ENCODE measurements at places on chromosomes 2 and 18. TPM values are rescaled to one million over a fixed set of nuclear protein-coding genes. Genes with fewer than 3 reads are reported as not detected.

Gene CRYBA2
- not detected for total RNA-seq

Gene SIGLEC15
- not detected for total RNA-seq

Gene CAPG
- 213 TPM for total RNA-seq

Gene VIT
- total RNA-seq: not detected

Gene TLX2
- not detected for total RNA-seq

Gene IL36RN
- not detected for total RNA-seq

Gene ITM2C
- total RNA-seq: 117 TPM

Gene ITGAV
- total RNA-seq: 2.6 TPM

Gene MOCOS
- 0.42 TPM for total RNA-seq

Gene ERFE
- not detected for total RNA-seq

Gene ANKRD30B
- not detected for total RNA-seq

Gene ACVR1
- total RNA-seq: 4.6 TPM

GRCh38 chr2:22110244-22110651 lies 986.5 kb downstream of the TDRD15 start:
- H3K4me1 ChIP-seq: no peaks in the 10 kb centered on the region
- no peaks in the 10 kb centered on the region for H3K27me3 ChIP-seq
- H3K36me3 ChIP-seq: no peaks in the 10 kb centered on the region
- H3K4me3 ChIP-seq: no peak overlapping the region
- no peak for DNase-seq
- no peak overlapping the region for H3K27ac ChIP-seq

GRCh38 chr2:184270660-184271059 lies 327.7 kb upstream of the ZNF804A start:
- no peaks in the 10 kb centered on the region for H3K36me3 ChIP-seq
- no peak overlapping the region for H3K4me3 ChIP-seq
- H3K27me3 ChIP-seq: no peaks in the 10 kb centered on the region
- H3K27ac ChIP-seq: no peak overlapping the region
- H3K4me1 ChIP-seq: no peaks in the 10 kb centered on the region

DNA sequence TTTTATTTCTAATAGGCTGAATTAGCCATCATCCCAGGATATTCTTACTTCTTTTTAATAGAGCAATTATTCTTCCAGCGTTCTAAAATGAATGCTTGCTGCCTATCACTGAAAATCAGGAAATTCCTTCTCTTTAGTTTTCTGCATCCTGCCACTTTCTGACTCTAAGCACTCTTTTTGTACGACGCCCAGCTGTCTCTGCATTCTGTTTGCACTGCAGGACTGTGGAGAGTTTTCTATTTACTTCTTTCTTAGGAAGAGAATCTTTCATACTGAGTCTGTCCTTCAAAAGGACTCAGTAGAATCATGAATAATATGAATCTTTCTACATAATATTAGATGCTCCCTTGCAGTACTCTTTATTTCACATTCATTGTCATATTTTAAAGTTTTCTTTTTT lies 360.4 kb upstream of the DSEL start:
- no peak for DNase-seq
- no peak overlapping the region for H3K4me3 ChIP-seq
- no peak overlapping the region for H3K27ac ChIP-seq
- H3K4me1 ChIP-seq: no peaks in the 10 kb centered on the region
- no peaks in the 10 kb centered on the region for H3K36me3 ChIP-seq

GRCh38 chr2:69221960-69222751 lies 164.9 kb downstream of the GFPT1 start:
- no peaks in the 10 kb centered on the region for H3K36me3 ChIP-seq
- H3K4me3 ChIP-seq: no peak overlapping the region
- peaks cover 8% of the 10 kb centered on the region for H3K27me3 ChIP-seq
- no peaks in the 10 kb centered on the region for H3K4me1 ChIP-seq

GRCh38 chr2:85661139-85661858 lies 6.7 kb downstream of the SFTPB start:
- H3K27ac ChIP-seq: no peak overlapping the region
- H3K4me3 ChIP-seq: no peak overlapping the region
- no peaks in the 10 kb centered on the region for H3K27me3 ChIP-seq
- no peak for DNase-seq
- H3K36me3 ChIP-seq: peaks cover 15% of the 10 kb centered on the region
- no peaks in the 10 kb centered on the region for H3K4me1 ChIP-seq

GRCh38 chr2:56464613-56465012 lies 280.8 kb downstream of the CCDC85A start:
- H3K4me1 ChIP-seq: no peaks in the 10 kb centered on the region
- H3K4me3 ChIP-seq: no peak overlapping the region

DNA sequence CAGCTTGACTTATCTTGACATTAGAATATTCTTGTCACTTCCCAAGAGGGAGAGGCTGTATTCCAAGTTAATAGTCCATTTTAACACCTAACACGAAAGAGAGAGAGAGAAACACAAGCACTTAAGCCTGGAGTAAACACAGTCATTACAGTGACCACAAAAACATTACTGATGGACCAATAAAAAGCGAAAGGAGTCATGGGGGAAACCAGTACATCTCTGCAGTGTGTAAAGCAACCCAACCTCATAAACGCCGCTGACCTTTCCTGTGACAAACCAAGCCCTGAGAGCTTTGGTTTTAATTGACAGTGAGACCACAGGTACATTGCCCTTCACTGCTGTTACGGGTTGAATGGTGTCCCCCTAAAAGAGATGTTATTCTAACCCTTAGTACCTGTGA lies 78.3 kb downstream of the SMAD4 start:
- DNase-seq: no peak
- H3K4me1 ChIP-seq: peaks cover 13% of the 10 kb centered on the region
- no peaks in the 10 kb centered on the region for H3K27me3 ChIP-seq
- no peak overlapping the region for H3K27ac ChIP-seq
- H3K4me3 ChIP-seq: no peak overlapping the region

GRCh38 chr2:136209561-136210454 lies 91.9 kb upstream of the CXCR4 start:
- peaks cover 4% of the 10 kb centered on the region for H3K36me3 ChIP-seq
- peak overlapping the region; percentile 97 for H3K27ac ChIP-seq

DNA sequence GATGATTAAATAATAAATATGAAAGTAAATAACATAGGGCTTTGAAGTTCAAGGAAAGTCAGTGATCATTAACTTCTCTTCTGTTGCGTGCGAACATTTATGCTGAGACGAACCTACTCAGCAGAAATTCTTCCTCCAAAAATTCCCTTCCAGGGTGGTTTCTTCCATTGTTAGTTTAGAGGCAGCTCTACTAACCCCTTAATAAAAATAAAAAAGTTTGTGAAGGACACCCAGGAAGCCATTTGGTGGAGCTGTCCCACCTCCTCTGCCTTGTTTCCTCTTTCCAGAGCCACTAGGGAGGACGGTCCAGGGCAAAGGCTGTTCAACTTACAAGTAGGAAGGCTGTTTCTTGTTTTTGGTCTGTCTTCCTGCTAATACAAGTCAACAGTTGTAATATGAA lies 2.1 kb upstream of the SMAD2 start:
- no peaks in the 10 kb centered on the region for H3K36me3 ChIP-seq
- H3K27ac ChIP-seq: no peak overlapping the region
- peaks cover 26% of the 10 kb centered on the region for H3K4me1 ChIP-seq
- no peak for DNase-seq

GRCh38 chr2:55976681-55977080 lies 53.1 kb upstream of the EFEMP1 start:
- DNase-seq: no peak
- H3K4me3 ChIP-seq: no peak overlapping the region
- no peaks in the 10 kb centered on the region for H3K36me3 ChIP-seq
- H3K27ac ChIP-seq: no peak overlapping the region
- H3K4me1 ChIP-seq: no peaks in the 10 kb centered on the region

- H3K27ac ChIP-seq: peak overlapping the region; percentile 77
- H3K36me3 ChIP-seq: peaks cover 3% of the 10 kb centered on the region
- peaks cover 57% of the 10 kb centered on the region for H3K4me1 ChIP-seq
- H3K27me3 ChIP-seq: no peaks in the 10 kb centered on the region
- H3K4me3 ChIP-seq: peak overlapping the region; percentile 67
These were observed 66.3 kb upstream of the GPR45 start for GRCh38 chr2:105175231-105175630.

DNA sequence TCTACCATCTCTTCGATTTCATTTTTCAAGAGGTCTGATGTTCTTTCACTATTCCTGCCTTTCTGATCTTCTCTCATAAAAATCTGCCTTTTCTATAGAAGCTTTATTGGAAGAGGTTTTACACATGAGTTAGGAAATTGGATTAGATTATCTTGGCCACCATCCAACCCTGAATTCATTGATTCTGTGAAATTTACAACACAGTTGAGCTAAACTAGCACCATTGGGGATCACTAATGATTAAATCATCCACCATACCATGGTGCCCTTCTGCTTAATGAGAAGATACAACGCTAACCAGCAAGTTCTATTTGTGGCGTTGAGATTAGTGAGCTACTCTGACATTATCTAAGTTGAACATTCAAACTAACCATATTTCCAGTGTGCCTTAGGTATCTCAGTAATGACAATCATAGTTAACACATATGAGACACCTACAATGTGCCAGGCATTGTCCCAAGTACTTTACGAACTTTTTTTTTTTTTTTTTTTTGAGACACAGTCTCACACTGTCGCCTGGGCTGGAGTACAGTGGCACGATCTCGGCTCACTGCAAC lies 17.3 kb upstream of the LBH start:
- no peak overlapping the region for H3K4me3 ChIP-seq
- DNase-seq: no peak
- H3K4me1 ChIP-seq: peaks cover 33% of the 10 kb centered on the region
- H3K27ac ChIP-seq: no peak overlapping the region
- H3K36me3 ChIP-seq: no peaks in the 10 kb centered on the region
- H3K27me3 ChIP-seq: no peaks in the 10 kb centered on the region

DNA sequence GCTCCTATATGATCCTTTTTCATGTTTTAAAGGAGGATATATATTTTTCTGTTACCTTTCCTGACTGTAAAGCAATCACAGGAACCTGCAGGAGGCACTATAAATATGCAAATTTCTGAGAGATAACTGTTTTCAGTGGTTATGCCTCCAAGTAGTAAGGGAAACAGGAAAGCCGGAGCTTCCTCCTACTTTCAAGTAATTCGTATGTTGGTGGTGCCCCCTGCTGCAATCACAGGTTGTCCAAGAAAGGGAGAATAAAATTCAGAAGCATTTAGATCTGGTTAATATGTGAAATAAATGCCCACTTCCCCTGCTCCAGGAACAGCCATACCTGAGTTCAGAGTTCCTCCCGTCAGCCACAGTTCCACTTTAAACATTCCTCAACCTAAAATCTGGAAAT lies 12.0 kb upstream of the BCL11A start:
- DNase-seq: no peak
- H3K27ac ChIP-seq: no peak overlapping the region
- H3K27me3 ChIP-seq: peaks cover 5% of the 10 kb centered on the region

- H3K27ac ChIP-seq: no peak overlapping the region
- peaks cover 12% of the 10 kb centered on the region for H3K27me3 ChIP-seq
- H3K4me3 ChIP-seq: no peak overlapping the region
- no peak for DNase-seq
- H3K36me3 ChIP-seq: no peaks in the 10 kb centered on the region
These were observed 53.7 kb downstream of the ZBTB7C start for GRCh38 chr18:48355276-48356115.

- no peak overlapping the region for H3K4me3 ChIP-seq
- DNase-seq: no peak
- peaks cover 4% of the 10 kb centered on the region for H3K4me1 ChIP-seq
- no peaks in the 10 kb centered on the region for H3K36me3 ChIP-seq
These were observed 29.5 kb upstream of the LAPTM4A start for GRCh38 chr2:20080839-20081415.

DNA sequence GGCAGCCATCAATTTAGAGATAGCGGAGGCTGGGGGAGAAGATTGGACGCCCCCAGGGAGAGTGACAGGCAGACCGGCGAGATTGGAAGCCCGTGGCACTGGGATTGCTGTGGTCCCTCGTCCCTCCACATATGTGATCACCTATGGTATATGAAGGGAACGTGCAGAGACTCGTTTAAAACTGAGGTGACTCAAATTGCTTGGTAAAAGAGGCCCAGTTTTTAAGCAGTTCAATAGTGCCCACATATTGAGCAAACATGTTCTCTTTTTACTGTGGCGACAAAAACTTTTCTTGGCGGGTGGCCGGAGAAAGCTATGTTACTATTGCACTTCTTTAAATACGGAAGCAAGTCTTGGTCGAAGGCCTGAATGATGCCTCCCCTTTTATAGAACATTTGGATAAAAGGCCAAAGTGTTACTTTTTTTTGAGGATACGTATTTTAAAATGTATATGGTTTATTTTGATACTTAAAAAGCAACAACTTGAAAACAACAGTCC lies 9.1 kb downstream of the B3GNT2 start:
- no peak overlapping the region for H3K4me3 ChIP-seq
- no peak for DNase-seq
- peaks cover 12% of the 10 kb centered on the region for H3K36me3 ChIP-seq
- H3K4me1 ChIP-seq: peaks cover 88% of the 10 kb centered on the region
- no peak overlapping the region for H3K27ac ChIP-seq

GRCh38 chr2:205403244-205403825 lies 279.0 kb upstream of the NRP2 start:
- H3K36me3 ChIP-seq: no peaks in the 10 kb centered on the region
- no peak for DNase-seq
- H3K4me3 ChIP-seq: no peak overlapping the region
- no peaks in the 10 kb centered on the region for H3K4me1 ChIP-seq
- H3K27ac ChIP-seq: no peak overlapping the region

DNA sequence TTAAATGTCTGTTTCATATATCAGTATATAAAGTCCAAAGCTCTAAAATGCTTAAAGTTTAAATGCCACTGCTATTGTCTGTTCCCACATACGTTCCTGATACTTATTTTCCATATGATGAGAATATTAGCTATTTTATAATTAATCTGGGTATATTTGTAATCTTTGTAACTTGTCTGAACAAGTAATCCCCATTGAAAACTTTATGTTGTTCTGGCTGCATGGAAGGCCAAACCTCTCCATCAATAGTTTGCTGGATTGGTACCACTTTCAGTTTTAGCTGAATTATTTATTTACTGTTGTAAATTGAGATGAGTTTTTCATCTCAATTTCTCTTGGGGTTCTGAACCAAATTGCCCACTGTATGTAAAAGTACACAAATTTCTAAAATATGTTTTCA lies 1.5 kb downstream of the MBD5 start:
- DNase-seq: no peak
- peaks cover 25% of the 10 kb centered on the region for H3K36me3 ChIP-seq
- H3K27me3 ChIP-seq: no peaks in the 10 kb centered on the region
- peak overlapping the region; percentile 95 for H3K27ac ChIP-seq

- H3K36me3 ChIP-seq: no peaks in the 10 kb centered on the region
- H3K4me1 ChIP-seq: peaks cover 24% of the 10 kb centered on the region
- H3K27ac ChIP-seq: no peak overlapping the region
- no peaks in the 10 kb centered on the region for H3K27me3 ChIP-seq
- no peak overlapping the region for H3K4me3 ChIP-seq
These were observed 38.5 kb downstream of the KCTD18 start for GRCh38 chr2:200471324-200471848.

DNA sequence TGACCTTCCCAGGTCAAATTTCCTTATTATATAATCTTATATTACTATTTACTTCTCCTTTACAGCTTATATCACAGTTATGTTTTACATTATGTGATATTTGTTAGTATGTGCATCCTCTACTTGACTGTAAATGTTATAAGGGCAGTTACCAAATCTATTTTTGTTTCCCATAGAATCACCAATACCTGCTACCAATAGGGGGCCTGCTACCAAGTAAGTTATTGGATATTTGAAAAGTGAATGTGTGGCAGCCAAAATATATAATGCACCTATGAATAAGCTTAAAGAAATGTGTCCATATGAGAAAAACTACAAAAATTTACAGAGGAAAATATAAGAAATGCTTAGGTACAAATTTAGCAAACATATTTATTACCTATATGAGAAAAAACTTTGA lies 23.9 kb upstream of the CTAGE1 start:
- H3K4me3 ChIP-seq: no peak overlapping the region
- H3K27me3 ChIP-seq: no peaks in the 10 kb centered on the region
- no peaks in the 10 kb centered on the region for H3K36me3 ChIP-seq

Data from activated B cell treated with CpG ODN at 0.5 μM for 24 hours (primary cell).